ENCODE measurements at places on chromosomes 2 and 18.

DNA sequence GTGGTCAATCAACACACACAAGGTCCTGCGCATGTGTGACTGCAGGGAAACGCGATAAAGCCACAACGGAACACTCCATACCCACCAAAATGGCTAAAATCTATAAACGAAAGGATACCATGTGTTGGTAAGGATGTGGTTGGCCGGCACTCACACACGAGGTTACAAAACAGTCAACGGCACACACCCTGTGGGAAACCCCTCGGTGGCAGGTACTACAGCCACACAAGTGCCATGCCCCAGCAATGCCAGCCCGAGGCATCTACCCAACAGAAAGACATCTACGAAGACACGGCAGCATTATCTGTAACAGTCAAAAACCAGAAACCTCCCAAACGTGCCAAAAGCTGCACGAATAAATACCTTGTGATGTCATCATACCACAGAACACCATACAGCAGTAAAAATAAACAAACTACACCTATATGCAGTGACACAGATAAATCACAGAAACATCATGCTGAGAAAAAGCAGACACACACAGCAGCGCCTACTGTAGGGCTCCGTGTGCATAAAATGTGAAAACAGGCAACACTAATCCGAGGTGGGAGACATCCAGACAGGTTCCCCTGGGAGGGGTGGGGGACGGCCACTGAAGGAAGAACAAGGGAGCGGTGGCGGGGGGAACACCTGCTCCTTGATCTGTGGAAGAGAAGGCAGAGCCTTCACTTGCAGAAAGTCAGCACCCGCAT is 36.7 kb downstream of the HDAC4 start:
- no peak for DNase-seq

DNA sequence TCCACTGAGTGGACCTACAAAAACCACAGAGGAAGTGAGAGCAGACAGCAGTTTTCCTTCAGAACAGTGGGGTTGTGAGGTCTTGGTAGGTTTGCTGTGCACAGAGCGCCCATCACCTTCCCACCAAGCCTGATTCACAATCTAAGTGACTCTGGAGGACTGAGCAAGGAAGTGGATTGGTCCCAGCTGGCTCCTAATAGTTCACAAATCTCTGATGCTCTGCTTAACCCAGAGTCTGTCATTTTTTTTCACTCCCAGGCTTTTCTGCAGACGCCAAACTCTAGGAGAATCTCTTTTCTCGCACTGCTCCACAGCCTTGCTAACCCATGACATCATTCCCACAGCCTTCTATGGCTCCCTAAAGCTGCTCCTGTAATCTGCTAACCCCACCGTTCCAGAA is 280.4 kb downstream of the C1D start:
- DNase-seq = no peak

DNA sequence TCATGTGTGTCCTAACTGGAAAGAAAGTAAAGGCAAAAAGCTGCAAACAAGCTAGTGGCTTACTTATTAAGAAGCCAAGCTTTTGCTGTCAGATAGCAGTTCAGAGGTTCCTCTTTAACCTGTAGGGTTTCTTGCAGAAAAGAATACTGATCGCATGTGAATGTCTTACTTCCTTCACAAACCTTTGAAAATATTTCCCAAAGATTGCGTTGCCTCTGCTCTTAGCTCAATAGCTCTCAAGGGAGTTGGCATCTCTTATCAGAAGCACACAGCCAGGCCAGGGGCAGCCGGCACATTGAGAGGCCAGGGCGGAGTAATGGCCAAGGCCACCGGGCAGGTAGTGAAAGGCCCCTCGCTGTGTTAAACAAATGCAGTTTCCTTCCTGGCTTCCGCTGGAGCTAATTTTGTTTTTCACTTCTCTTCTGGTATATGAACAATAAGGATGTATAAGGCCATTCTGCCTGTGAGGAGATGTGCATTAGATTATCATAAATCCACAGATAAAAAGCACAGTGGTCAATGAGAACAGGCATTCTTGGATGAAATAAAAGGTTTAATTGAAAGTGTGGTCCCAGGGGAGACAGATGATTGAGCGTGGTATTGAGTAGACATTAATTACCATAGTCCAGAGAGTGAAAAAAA is 542.4 kb upstream of the NRP2 start:
- DNase-seq = no peak

DNA sequence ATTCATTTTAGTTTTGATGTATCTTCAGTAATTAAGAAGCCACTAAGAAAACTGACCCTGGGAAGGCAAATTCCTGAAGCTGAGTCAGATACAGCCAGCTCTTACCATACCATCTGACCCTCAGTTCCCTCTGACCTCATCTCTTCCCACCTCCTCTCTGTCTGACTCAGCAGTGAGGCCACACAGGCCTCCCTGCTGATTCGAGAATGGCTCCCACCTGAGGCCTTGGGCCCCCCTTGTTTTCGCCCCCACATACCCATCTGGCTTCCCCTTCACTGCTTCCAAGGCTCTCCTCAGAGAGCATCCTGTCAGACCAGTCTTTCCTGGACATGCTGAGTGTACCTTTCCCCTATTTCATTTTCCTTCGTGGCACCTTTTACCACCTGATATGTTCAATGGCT is 71.0 kb upstream of the CYP1B1 start:
- DNase-seq = peak; percentile 89

DNA sequence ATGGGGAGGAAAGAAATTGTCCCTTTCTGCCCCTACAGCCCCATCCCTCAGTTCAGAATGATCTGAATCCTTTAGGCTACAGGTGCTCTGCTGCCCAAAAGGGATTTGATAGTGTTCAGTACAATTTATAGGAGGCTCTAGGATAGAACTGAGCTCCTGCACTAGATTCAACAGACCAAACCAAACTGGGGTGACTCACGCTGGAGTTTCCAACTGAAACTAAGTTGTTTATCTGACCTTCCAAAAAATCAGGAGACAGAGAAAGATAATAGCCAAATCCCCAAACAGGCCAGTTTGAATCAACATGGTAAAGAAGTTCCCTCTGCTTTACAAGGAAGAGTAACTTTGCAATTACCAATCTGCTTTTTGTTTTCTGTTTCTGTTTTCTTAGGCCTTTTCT is 72.7 kb upstream of the MBOAT2 start:
- DNase-seq = no peak

DNA sequence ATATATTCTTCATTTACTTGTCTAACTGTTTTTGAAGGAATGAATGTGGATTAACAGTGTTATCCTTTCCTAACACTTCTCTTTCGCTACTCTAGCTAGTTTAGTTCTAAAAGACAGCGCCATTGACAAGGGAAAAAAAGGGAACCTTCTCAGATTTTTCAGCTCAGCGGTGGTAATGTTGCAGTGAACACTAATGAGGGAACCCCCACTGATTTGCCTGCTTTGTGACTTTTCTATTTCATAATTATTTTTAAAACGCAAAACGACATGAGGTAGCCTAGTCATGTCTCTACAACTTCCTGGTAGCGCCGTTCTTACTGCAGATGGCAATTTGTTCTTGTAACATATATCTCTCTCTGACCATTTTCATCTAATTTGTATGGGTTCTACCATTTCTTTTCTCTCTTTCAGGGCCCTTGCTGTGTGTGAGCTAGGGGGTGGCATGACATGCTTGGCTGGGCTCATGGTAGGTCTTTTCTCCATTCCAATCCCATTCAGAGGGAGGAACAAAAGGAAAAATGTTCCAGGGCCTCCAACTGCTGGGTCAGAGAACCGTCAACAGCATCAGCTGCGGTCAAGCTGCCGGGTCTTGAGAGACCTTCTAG is 235.5 kb upstream of the SIX3 start:
- DNase-seq = no peak

DNA sequence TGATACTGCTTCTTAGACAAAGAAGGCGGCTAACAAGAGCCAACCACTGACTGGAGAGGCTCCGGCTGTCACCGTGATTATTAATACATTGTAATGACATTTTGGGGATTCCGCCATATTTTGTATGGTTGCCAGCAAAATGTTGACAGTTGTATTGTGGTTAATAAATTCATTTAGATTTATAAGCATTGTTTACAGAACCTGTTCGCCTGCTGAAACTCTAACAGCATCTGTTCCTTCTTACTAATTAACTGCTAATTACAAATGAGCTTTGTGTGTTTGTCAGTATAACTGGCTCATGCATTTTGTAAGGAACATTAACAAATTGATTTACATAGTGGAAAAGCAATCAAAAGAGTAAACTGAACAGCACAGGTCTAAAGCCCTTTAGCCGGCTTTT is 332.4 kb downstream of the GBX2 start:
- no peak for DNase-seq

DNA sequence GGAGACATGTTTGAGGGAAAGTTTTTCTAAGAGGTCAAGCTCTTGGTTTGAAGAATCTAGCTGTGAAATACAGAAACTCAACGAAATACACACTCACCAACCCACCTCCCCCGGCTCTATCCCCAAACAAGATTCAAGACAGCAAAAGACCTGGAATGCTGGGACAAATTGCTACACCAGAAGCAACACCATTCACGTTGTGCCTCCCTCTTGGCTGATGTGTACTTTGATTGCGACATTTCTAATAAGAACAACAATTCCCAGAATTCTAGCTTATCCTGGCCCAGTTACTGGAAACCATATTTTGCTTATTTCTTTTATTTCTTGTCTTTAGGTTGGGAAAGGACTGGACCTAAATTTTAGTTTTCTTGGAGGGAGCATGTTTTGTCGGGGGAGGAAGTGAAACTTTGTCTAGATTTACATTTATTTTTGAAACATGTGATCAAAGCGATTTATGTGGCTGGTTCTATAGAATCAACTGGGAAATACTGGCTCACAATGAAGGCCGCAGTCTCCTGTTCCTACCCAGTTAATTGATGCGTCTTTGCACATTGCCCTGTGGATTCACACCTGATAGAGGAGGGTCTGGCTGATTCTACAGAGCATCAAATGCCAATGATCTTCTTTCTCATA is 29.6 kb upstream of the LPIN1 start:
- DNase-seq = no peak

- no peak for DNase-seq
Observed at GRCh38 chr2:73105511-73105971, 7.2 kb downstream of the RAB11FIP5 start.

DNA sequence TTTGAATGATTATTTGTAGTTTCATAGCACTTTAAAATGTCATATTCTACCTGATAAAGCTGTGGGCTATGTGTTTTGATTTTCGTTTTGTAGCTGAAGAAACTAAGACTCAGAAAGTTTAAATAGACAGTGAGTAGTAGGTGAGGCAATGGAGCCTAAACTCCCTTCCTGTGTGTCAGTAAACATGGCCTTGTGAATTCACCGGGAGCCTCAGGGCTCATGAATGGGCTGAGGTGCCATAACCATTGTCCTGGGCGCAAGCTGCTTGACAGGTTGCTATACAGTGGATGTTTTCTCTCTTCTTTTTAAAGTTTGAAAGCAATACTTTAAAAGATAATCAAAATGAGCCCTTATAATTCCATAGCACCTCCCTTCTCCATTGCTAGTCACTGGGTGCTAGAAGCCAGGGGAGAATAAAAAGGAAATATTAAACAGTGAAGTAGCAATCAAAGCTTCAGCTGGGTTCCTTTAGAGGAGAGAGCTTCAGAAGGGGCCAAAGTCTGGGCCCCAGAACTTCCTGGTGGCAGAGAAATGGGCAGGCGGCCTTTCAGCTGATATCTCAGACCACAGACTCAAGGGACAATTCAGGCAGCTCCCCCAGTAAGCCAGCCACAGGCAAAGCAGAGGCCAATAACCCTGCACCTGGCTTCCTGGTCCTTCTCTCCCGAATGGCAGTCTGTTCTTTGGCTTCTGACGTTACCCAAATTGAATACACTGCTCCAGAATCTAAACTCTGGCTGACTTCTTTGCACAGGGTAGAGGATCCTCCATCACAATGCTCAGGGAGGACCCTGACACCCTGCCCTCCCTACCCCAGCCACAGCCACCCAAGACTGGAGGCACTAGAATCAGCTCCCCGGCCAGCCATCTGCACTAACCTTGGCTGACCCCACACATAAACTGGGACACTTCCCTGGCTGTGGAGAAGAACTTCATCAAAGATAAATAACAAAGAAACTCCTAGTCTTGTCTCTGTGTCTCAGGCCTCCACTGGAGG is 51.8 kb upstream of the NPAS2 start:
- no peak for DNase-seq

GRCh38 chr2:98412751-98413458 is 31.8 kb upstream of the INPP4A start:
- peak; percentile 62 for DNase-seq

DNA sequence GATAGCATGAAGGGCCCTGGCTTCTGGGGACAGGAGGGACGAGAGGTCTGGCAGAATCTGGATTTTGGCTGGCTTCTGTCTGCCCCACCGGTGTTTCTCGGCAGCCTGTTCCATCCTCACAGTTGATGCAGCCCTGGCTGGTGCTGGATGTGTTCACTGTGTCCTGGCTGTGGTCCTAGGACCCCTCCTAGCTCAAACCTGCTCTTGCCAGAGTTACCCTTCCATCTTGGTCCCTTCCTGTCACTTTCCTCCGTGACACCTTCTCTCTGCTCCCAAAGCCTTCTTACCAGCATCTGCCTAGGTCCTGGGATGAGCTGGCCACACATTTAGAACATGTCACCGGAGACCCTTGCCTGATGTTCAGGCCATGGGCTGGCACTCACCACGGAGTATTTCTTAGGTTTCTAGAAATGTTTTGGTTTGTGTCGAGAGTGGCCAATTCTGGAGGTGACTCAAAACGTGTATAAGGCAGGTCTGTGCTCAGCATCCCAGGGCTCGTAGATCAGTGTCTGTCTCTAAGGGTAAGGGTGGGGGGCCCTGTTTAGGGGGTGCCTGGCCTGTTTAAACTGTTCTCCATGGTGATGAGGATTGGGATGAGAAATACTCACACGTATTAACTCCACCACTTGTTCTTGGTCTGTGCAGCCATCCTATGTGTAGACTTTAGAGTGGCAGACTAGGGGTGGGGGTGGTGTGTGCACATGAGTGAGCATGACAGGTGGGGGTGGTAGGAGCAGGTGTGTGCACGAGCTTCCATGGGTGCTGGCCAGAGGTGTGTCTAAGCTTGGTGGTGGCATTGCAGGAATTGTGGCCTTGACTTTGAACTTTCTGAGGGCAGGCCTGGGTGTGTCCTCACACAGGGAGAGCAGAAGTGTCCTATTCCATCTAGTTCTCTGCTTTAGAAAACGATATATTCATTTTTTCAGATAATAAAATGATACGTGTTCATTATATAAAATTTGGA is 162.7 kb downstream of the DYSF start:
- DNase-seq = no peak

DNA sequence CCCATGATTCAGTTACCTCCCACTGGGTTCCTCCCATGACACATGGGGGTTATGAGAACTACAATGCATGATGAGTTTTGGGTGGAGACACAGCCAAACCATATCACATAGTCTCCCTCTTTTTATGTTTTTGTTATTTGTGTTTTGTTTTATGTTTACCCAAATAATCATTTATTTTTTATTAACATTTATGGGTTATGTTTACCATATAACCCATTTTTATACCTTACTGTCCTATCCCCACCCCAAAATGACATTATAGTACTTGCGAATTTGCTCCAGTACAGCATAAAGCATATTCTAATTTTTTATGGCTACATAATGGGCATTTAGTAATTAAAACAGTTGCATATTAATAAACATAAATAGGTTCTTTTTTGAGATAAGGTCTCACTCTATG is 61.9 kb upstream of the TTC27 start:
- no peak for DNase-seq

GRCh38 chr18:58937071-58937886 is 72.6 kb downstream of the ZNF532 start:
- no peak for DNase-seq

Data from RWPE1 (cell line).